ENCODE measurements at places on chromosomes 11 and 22.

DNA sequence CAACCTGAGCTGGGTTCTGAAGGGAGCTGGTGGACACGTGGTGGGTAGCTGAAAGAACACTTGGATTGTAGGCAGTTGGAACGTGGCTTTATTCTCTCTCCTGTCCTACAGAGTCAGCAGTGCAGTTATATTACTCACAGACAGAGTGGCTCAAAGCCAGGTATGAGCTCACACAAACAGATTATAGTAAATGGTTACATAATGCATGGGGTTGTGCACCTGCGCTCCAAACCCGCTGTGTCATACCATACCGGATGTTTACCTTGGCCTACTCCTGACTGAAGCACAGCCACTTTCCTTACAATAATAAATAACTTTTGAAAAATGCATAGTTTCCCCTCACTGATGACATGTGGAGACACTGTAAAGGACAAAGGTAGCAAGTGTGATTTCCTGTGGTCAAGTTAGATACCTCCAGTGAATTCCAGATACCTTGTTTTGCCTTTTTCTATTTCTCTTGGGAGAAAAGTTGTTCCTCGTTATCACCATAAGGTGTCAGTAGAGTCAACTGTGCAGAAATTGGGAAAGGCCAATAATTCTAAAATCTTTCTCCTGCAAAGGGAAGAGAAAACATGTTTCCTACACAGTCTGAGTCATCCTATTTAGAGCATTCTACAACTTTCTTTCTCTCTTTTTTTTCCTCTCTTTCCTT is 13.5 kb downstream of the MS4A6A start:
- DNase-seq: no peak

DNA sequence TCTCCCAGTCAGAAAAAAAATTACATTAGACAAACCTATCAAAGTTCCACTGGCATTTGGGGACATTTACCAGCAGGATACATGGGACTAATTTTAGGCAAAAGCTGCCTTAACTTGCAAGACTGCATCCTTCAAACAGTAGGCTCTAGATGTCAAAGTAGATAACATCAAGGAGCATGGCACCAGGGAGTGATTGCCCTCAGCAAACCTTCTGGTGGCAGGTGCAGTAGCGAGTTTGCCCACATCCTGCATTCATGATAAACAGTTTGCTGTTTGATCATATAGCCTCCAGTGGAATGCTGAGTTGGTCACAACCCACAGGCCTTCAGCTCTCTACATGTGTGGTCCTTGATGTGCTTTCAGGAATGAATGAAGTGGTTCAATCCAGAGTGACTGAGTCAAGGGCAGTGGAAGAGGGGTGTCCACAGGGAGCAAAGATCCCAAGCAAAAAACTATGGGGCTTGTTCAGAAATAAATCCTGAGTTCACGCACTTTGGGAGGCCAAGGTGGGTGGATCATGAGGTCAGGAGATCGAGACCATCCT is 12.0 kb downstream of the SCGB1D2 start:
- no peak for DNase-seq

DNA sequence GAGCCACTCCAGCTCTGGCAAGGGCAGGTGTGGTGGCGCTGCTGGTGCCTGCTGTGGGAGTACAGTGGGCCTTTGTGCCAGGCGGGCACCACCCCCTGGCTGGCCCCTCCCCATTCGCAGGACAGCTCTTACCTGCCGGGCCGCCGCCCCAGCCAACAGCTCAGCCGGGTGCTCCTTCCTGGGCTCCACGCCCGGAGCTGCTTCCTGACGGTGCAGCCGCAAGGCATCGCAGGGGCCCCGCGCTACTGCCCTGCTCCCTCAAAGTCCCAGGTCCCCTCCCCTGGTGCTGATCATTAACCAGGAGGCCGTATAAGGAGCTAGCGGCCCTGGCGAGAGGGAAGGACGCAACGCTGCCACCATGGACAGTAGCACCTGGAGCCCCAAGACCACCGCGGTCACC is at the start of gene SLC5A1:
Gene SLC5A1, plus strand, starts transcription at position 338 of the 400 bp plus-strand sequence. Its CDS starts 21 bp downstream, at position 359.
- DNase-seq: no peak

DNA sequence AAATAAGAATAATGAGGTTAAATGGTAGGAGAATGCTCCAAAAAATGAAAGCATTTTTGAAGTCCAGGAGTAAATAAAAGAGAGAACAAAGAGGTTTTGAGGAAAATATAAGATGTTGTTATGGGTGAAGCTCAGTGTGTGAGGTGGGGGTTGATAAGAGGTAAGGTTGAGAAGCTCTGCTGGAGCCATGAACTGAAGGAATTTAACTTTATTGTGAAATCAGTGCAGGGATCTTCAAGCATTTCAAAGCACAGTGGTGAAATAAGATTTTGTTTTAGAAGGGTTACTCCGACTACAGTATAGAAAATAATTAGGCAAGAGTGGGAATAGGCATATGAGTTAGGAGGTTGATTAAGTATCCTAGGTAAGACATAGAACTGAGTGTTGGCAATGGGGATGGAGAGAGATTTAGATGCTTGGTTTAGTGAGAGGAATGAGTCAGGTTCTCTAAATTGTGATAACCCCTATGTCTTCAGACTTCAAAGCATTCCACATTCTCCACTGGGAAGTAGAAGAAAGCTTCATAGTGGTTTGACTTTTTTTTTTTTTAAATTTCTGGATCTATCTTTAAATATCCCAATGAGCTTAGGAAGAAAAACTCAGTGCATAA is 403.2 kb downstream of the AASDHPPT start:
- DNase-seq: no peak

DNA sequence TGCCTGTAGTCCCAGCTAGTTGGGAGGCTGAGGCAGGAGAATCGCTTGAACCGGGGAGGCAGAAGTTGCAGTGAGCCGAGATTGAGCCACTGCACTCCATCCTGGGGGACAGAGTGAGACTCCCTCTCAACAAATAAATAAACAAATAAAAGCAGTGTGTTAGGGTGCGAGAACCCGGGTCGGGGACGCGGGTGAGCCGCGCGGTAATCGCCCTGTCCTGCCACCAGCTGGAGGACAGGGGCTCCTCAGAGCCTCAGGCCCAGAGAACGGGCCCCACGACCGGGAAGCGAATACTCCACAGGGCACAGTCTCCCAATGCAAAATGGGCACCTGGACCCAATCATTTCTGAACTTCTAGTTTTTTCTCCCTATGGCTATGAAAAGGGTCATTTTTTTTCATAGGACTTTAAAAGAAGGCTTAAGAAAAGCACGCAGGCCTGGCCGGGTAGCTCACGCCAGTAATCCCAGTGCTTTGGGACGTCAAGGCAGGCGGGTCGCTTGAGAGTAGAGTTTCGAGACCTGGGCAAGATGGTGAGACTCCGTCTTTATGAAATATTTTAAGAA is 744 bp upstream of the MCM5 start:
- DNase-seq: no peak

DNA sequence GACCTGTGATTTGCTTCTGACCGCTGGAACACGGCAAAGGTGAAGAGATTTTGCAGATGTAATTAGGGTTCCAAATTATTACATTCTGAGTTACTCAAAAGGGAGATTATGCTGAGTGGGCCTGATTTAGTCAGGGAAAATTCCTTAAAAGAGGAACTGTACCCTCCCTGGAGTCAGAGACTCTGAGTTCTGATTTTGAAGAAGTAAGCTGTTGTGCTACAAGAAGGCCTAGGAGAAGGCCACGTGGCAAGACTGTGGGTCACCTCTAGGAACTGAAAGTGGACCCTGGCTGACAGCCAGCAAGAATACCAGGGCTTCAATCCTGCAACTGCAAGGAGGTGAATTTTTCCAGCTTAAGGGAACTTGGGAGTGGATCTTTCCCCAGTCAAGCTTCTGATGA is 45.3 kb downstream of the CHRDL2 start:
- DNase-seq: no peak

All from stimulated activated CD8-positive, alpha-beta memory T cell treated with anti-CD3 and anti-CD28 coated beads, Interleukin-15, amount 100 ng/mL, for 48 hours (primary cell).